ENCODE measurements at places on chromosomes 4 and X.

DNA sequence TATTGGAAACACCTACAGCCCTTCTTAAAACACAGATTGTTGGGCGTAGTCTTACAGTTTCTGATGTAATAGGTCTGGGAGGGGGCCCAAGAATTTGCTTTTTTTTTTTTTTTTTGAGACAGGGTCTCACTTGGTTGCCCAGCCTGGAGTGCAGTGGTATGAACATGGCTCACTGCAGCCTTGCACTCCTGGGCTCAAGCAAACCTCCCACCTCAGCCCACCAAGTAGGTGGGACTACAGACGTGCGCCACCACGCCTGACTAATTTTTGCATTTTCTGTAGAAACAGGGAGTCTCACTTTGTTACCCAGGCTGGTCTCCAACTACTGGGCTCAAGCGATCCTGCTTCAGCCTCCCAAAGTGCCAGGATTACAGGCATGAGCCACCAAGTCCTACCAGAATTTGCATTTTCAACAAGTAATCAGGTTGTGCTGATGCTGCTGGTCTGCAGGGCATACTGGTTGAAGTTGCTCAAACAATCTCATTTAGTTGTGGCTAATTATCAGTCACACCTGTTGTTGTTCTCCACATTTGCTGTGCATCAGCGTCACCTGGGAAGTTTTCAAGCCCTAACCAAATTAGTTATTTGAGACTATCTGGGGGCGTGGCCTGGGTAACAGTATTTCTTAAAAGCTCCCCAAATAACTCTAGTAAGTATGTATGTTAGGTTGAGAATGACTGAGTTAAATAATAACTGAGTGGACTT lies 14.0 kb downstream of the TMEM154 start:
- no peak for DNase-seq

DNA sequence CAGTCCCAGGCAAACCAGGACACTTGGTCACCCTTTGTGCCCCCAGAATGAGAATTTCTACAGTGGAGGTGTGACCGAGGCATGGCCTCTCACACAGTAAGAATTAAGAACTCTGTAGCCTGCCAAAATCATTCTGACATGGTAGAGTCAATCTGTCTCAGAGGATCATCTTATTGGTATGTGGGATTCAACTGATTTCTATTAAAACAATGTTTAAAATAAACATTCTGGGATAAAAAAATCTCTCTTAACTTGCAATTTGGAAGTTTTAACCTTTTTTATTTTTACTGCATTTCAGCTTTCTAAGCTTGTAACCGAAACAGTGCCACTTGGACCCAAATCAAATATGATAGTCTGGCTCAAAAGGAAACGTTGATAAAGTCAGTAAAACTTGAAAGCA lies 165.4 kb upstream of the LDB2 start:
- no peak for DNase-seq

- no peak for DNase-seq
These were observed 187.9 kb downstream of the EPHA5 start for GRCh38 chr4:65482410-65482809.

- peak; percentile 41 for DNase-seq
These were observed 35.3 kb downstream of the ATXN3L start for GRCh38 chrX:13284570-13284969.

DNA sequence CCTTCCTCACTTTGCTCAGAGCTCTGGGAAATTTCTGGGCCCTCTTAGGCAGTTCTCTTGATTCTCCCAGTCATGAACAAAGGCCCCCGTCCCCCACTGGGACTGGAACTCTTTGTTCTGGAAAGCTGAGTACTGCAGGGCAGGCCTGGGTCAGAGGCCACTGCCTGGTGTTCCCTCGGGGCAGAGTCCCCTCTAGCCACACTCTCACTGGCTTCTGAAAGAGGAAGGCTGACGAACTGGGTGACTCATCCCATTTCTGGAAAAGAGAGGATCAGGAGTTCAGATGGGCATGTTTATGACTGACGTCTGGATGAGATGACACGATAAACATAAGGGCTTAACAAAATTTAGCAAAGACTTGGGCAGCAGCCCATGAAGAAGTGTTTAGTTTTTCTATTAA lies 47.7 kb downstream of the DDX3X start:
- DNase-seq: peak; percentile 62

GRCh38 chrX:101419489-101419888 lies 11.5 kb downstream of the HNRNPH2 start:
- DNase-seq: no peak

- DNase-seq: no peak
These were observed 13.6 kb downstream of the GASK1B start for GRCh38 chr4:158159054-158159717.

GRCh38 chr4:36011381-36011780 lies 232.9 kb downstream of the ARAP2 start:
- DNase-seq: no peak

DNA sequence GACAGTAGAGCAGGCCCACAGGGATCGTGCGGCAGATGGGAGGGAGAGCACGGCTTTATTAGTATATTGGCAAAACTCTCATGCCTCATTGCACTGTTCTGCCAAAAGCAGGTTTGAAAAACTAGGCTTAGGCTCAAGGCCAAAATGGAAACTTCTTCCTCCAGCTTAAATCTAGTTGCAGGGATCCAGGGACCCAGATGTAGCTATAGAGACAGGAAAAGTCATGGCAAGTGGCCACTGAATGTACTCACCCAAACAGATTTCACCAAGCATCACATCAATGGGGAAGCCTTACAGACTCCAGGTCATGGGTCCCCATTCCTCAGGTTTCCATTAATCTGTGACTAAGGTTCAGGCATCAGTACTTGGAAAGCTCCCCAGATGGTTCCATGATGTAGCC lies 149.2 kb downstream of the STK32B start:
- DNase-seq: no peak

DNA sequence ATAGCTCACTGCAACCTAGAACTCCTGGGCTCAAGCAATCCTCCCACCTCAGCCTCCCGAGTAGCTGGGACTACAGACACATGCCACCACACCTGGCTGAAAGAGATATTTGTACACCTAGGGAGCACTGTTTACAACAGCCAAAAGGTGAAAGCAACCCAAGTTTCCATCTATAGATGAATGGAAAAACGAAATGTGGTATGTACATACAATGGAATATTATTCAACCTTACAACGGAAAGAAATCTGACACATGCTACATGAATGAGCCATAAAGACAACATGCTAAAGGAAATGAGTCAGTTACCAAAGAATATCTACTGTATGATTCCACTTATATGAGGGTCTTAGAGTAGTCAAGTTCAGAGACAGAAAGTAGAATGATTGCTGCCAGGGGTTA lies 52.2 kb downstream of the ABCG2 start:
- no peak for DNase-seq

DNA sequence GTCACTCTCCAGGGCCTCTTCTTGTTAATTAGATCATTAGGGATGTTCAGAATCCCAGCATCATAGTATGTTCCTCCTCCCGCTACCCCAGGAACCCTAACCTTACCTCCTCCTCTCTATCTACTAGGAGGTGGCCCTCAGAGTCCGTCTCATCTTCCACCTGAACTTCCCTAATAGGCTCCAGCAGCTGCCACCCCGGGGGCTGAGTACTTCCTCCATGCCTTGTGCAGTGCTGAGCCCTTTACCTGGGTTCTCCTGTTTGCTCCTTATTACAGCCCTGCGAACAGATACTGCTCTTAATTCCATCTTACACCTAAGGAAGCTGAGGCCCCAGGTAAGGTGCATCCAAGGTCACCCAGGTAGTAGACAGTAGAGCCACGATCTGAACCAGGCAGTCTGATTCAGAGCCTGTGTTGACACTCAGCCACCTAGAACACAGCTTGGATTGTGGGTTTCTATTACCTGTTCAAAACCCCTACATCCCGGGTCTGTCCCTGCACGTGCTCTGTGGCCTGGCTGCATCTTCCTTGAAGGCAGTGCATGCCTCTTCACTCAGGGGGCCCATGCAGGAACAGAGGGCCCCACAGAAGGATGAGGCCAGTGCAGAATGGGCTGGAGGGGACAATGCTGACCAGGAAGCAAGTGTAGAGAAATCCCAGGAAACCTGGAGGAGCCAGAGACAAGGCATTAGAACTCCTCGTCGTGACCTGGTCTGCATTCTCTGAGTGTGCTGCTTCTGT lies 51.4 kb upstream of the MSANTD1 start:
- no peak for DNase-seq

- DNase-seq: no peak
These were observed 271.2 kb upstream of the TENM3 start for GRCh38 chr4:181971973-181972372.

DNA sequence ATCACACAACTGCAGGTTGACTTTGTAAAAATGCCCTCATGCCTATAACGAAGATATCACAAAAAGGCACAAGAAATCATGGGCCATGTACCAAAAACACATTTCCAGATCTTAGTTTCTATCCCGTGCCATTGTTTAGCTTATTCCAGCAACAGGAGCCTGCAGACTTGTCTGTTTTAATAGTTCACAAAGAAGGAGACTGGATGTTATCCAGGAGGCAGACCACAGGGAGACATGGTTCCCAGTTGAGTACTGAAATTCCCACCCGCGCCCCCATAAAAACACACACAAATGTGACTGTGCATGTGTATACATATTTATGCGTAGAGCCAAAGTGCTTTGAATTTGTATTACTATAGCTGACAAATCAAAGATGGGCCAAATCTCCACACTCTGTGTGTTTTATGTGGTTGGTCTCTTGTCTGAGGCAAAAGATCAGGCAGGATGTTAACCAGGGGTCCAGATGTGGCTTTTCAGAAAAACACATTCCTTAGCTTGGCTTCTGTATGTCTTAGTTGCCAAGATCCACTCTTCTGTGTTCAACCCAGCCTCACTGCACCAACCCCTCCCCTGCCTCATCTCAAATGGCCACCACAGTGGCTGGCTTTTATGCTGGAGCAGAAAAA lies 469.2 kb upstream of the DIPK2B start:
- no peak for DNase-seq

- DNase-seq: no peak
These were observed 125.4 kb upstream of the EOLA2 start for GRCh38 chrX:150063674-150064073.

DNA sequence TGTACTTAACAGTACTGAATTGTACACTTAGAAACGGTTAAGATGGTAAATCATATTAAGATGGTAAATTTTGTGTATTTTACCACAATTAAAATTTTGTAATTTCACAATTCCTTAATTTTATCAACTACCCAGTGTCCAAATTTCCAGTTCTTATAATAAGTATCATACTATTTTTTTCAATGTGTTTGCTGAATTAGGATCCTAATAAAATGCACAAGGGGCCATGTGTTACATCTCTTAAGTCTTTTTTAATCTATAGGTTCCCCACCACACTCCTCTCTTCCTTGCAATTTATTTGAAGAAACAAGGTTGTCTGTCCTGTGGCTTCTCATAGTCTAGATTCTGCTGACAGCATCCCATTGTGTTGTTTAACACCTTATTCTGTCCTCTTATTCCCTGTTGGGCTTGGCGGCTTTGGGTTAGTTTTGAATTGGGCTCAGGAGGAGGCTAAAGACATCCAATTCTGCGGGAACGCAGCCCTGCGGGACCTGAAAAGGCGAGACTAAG lies 533 bp upstream of the SYAP1 start:
- DNase-seq: no peak

- DNase-seq: no peak
These were observed 132.1 kb upstream of the SLC4A4 start for GRCh38 chr4:71206763-71207162.

- DNase-seq: no peak
These were observed 3.9 kb downstream of the KLHL8 start for GRCh38 chr4:87216469-87216868.

GRCh38 chr4:186326391-186326790 lies 60.4 kb downstream of the F11 start:
- no peak for DNase-seq

DNA sequence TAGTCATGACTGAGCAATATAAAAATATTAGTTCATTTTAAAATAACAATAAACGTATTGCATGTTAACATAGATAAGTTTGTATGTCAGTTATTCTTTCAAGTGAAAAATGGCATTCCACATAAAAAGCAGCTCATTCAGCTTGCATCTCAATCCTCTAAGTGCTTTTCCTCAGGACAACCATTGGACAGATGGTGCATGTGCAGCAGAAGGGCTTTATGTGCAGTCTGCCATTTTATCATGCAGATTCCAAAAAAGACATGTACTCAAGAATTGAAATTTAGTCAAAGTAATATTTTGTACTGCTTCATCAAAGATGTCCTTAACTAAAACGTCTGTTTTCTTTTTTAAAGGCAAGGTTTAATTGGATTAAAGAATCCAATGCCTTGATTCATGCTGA lies 93.4 kb downstream of the RS1 start:
- DNase-seq: no peak

DNA sequence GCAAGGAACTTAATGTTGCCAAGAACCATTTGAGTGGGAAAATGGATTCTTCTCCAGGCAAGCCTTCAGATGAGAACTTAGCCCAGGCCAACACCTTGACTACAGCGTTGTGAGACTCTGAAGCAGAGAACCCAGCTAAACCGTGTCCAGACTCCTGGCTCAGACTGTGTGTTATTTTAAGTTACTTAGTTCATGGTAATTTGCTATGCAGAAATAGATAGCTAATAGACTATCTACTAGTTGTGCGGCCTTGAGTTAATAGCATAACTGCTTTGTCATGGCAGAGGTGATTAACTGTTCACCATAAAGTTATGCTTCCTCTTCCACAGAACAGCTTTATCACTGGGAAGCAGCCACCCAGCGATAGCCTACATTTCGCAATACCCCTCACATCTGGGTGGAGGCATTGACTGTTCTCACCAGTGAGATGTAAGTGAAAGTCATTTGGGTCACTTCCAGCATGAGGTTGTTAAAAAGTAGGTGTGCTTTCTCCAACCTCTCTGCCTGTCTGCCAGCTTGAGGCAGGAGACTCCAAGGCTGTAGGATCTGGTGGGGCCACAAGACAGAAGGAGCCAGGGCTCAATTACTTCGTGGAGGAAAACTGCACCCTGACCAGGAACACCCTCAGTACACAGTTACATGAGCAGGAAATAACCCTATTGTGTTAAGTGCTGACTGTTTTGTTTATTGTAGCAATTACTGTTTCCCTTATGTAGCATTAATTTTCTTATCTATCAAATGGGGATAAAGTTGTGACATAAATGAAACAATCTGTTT lies 94.2 kb downstream of the GPAT3 start:
- DNase-seq: no peak

DNA sequence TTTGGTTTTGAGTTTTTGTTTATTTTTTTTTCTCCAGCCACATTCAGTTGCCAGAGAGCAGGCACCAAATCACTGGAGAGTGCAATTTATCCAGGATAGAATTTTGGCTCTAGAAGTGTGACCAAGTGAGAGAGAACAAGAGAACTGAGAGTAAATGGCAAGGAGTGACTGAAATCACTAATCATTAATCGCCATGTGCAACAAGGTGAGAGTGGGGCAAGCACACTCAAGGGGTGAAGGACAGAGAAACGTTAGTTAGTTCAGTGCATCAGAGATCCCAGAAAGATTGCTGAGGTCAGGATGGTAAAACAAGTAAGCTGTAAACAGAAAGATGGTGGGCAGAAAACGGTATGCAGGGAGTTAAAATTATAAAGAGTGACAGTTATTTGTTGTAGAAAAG lies 17.8 kb upstream of the ASIC5 start:
- DNase-seq: no peak
